Stimulated activated CD8-positive, alpha-beta memory T cell treated with anti-CD3 and anti-CD28 coated beads, Interleukin-2, amount 100 ng/mL, for 1 hour (primary cell): ENCODE measurements at places on chromosomes 11 and 22.

DNA sequence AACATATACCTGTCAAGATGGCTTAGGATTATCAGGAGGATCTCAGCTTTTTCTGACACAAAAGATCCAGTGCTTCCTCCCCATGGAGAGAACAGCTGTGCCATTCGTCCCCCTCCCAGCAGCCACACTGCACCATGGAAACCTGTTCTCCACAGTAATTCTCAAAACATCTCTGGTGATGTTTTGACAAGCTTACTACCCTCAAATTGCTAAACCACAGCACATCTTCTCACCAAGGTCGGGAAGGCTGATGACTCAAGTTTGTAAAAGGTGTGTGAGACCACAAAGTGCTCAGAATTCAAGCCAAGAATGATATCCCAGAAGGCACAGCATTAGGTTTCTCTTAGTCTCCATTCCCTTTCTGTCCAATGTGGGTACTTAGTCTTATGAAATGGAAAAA lies 3.9 kb upstream of the RAB38 start:
- DNase-seq = no peak

- DNase-seq = no peak
Observed at GRCh38 chr11:79498667-79499066, 57.8 kb upstream of the TENM4 start.

- no peak for DNase-seq
Observed at GRCh38 chr11:124394408-124394807, 4.4 kb downstream of the OR8B3 start.

GRCh38 chr11:109305009-109305408 lies 117.0 kb upstream of the C11orf87 start:
- no peak for DNase-seq

DNA sequence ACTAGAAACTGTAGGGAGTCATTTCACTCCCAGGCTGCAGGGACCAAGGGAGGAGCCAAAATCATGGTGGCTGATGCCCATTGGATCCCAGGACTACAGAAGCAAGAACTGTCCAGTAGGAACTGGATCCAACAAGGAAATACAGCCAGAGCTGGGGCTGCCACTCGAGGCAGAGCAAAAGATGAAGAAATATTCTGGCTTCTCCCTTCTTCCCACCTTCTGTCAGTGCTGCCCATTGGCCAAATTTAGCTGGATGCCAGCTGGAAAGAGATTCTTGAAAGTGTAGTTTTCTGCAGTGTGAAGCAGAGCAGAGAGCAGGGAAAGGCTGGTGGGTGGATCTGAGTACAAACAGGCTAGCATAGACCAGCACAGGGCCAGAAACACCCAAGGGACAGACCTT lies 45.6 kb downstream of the COMMD9 start:
- no peak for DNase-seq

GRCh38 chr22:25540908-25541660 lies 23.4 kb upstream of the GRK3 start:
- no peak for DNase-seq

DNA sequence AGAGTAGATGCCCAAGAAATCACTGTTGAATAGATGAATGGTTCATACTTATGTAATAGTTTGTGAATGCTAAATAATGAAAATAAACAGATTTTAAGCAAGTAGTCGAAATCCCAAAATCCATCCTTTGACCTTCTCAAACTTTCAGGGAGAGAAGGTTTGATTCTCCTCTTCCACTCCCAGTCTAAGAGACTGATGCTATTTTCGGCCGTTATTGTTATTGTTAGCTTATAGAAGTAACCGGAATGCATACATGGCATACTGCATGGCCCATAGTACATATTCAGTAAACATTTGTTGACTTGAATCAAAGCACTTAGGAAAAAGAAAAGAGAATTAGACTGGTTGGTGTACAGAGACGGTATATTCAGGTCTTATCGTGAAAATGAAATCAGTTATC lies 76.6 kb downstream of the NAV2 start:
- DNase-seq = no peak

DNA sequence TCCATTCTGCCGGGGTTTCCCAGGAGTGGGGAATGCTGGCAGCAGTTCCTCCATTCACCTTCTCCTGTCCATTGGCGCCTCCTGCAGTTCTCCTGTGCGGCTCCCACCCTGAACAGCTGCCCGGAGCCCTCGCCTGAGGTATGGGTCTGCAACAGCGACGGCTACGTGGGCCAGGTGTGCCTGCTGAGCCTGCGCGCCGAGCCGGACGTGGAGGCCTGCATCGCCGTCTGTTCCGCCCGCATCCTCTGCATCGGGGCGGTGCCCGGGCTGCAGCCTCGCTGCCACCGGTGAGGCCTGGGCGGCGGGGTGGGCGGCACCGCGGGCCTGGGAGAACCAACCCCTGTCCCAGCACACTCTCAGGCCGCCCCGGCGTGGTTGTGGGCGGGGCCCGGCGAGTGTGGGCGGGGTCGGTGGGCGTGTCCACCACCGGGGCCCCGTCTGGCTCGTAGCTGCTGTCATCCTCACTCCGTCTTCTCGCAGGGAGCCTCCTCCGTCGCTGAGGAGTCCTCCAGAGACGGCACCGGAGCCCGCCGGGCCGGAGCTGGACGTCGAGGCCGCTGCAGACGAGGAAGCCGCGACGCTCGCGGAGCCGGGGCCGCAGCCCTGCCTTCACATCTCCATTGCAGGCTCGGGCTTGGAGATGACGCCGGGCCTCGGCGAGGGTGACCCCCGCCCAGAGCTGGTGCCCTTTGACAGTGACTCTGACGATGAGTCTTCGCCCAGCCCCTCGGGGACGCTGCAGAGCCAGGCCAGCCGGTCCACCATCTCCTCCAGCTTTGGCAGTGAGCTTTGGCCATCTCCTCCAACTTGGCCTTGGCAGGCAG lies 14.0 kb upstream of the RELT start:
- no peak for DNase-seq

DNA sequence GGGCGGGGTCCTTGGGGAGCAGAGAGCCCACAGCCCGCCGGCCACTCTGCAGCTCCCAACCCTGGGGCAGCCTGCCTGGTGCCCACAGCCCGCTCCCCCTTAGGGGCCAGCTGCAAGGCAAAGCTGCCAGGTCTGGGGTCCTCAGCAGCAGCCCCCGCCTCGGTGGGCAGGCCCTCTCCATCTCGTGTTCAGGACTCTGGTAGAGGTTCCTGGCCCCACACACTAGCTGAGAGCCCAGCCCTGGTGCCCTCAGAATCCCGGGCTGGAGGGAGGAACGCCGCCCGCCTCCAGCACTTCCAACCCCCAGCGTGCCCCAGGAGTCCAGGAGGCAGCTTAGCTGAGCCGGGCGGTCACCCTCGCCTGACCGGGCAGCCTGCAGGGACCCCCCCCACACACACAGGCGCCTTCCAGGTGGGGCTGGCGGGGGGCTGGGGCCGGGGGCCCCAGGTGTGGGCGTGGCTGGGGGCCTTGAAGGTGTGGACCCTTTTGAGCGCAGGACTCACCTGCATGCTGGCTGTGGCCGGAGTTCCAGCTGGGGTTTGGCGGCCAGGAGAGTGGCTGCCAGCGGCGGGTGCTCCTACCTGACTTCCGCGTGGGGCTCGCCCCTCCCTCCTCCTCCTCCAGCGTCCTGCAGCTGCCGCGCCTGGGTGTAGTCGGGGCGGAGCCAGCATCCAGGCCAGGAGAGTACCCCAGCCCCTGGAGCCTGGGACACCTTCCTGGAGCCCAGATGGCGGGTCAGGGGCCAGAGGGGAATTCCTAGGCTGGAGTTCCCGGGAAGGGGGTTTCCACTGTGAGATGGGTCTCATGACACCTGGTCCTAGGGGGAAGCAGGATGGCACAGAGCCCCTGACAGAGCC lies at the start of gene ANO9:
Gene ANO9 (minus strand): TSS at position 594 of the 857 bp plus-strand sequence. CDS start 85 bp downstream, at position 509.
- no peak for DNase-seq

DNA sequence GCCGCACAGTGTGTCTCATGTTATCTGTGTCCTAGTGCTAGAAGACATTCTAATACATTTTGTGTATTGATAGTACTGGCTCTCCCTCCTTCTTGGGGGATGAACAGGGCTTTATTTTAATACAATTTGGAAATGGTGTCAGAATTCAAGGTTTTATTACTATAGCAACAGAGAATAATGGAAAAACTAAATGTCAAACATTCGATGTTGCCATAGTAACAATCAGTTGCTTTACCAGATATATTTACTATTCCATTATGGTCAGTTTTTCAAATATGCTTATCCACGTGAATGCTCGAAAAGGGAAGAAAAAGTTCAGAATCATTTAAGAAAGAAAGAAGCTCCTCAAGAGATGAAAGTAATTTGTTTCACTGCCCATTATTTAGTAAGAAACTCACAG lies 8.6 kb upstream of the MSANTD4 start:
- DNase-seq = no peak

DNA sequence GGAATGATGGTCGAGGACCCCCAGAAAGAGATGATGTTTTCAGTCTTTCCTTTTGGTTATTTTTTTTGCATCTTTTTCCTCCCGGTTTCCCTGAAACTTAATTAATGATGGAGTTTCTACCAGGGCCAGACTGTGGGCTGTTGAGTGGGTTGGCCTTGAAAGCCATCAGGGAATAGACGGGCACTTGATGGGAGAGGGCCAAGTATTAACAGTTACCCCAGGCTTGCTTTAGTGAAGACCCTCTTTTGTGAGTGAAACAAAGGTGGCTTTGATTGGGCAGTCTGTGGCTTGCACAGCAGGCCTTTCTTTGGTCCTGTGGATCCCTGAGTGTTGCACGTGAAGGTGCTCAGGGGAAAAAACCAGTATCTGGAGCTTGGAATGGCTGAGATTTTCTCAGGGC lies 56.9 kb downstream of the AMOTL1 start:
- DNase-seq = no peak

DNA sequence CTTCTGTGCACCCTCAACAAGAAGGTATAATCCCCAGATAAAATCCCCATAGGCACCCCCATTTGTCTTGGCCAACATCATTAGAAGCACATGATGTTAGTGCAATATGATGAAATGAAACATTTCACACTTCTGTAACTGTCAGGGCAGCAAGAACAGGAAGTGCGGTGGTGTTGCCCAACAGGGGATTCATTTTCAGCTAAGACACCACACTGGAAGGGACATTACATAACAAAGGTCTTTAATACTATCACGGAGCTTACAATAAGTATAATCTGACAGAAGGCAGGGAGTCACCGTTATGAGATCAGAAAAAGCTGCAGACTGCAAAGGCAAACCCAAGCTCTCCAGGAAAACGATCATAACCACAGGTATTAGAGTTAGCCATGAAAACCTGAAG lies 2.0 kb downstream of the OR52W1 start:
- DNase-seq = no peak

DNA sequence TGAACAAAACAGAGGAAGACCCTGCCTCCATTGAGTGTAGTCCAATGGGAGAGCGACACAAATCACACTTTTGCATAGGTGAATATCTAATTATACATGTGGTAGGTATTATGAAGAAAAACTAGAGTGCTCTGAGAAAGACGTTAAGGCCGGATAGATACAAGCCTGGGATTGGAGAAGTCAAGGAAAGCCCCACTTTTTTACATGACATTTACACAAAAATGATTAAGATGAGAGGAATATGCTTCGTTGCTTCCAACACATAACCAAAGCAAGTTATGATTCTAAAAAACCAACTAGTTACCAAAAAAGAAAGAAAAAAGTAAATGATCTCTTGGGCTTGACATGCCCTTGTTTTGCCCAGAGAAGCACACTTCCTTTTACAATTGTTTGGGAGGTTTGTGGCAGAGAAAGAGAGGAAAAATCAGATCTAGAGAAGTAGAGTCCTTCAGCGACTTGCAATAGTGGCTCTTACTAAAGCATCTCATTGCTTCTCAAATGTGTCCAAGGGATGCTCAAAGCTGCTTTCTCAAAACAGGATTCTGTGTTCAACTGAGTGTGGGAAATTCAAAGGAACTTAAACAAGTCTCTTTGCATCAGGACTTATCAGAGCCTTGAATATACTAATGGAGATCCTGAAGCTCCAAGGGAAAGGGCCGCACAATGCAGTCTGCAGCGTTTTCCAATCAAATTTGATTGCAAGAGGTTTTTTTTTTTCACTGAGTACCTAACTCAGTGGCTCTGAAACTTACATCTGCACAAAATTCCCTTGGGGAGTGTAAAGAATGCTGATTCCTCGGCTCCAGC lies 38.8 kb downstream of the FLI1 start:
- DNase-seq = no peak
